ENCODE measurements at places on chromosomes 12 and 14.

GRCh38 chr14:96086032-96086431 is 46.9 kb downstream of the C14orf132 start:
- DNase-seq = no peak

GRCh38 chr14:103894723-103895059 is 33.6 kb upstream of the TDRD9 start:
- no peak for DNase-seq

DNA sequence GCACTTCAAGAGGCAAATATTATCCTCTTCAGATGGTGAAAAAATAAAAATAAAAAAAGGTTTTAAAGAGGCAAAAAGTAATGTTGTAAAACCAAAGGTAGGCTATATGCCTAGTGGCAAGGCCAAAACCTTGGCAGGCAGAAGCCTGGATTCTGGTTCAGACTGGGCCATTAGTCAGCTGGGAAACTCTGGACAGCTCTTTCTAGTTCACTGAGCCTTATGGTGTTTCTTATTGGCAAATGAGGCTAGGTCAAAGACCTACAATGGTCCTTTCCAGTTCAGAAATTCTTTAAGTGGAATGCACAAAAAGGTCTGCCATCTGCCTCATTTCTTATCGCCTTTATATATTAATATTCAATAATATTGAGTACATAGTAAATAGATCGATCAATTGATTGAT is 44.6 kb downstream of the PTPRB start:
- DNase-seq = no peak

- no peak for DNase-seq
These were observed 11.3 kb upstream of the SMCO3 start for GRCh38 chr12:14825256-14825655.

DNA sequence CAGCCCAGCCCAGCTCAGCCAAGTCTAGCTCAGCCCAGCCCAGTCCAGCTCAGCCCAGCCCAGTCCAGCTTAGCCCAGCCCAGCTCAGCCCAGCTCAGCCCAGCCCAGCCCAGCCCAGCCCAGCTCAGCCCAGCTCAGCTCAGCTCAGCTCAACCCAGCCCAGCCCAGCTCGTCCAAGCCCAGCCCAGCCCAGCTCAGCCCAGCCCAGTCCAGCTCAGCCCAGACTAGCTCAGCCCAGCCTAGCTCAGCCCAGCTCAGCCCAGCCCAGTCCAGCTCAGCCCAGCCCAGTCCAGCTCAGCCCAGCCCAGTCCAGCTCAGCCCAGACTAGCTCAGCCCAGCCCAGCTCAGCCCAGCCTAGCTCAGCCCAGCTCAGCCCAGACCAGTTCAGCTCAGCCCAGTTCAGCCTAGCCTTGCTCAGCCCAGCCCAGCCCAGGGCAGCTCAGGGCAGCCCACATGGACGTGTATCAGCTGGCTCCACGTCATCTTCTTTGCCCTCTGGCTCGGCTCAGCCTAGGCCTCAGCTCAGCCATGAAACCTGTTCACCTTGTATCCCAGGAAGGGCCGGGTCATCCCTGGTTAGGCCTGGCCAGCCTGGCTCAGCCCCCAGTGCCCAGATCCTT is 185.6 kb downstream of the TMEM121 start:
- no peak for DNase-seq

DNA sequence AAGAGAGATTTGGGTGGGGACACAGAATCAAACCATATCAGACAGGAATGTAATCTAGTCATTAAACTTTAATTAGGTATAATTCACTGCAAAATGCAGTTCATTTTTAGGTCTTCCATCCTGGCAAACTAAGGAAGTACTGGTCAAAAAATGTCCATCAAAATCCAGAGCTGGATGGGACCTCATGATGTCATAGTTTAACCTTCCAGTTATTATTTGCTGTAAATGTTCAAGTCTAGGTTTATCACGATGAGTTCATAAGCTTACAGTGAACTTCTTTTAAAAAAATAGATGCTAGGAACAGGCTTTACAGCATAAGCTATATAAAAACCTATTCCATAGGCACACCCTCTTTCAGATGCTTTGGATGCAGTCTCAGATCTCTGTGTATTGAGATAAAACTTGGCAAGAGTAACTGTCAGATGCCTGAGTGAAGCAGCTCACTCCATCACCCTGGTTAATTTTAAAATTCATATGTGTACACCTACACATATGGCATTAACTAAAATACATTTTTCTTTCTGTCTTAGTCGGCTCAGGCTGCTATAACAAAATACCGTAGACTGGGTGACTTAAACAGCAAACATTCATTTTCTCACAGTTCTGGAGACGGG is 7.9 kb downstream of the SSPN start:
- no peak for DNase-seq

- DNase-seq = peak; percentile 68
These were observed 27.1 kb downstream of the VWF start for GRCh38 chr12:6097411-6097810.

DNA sequence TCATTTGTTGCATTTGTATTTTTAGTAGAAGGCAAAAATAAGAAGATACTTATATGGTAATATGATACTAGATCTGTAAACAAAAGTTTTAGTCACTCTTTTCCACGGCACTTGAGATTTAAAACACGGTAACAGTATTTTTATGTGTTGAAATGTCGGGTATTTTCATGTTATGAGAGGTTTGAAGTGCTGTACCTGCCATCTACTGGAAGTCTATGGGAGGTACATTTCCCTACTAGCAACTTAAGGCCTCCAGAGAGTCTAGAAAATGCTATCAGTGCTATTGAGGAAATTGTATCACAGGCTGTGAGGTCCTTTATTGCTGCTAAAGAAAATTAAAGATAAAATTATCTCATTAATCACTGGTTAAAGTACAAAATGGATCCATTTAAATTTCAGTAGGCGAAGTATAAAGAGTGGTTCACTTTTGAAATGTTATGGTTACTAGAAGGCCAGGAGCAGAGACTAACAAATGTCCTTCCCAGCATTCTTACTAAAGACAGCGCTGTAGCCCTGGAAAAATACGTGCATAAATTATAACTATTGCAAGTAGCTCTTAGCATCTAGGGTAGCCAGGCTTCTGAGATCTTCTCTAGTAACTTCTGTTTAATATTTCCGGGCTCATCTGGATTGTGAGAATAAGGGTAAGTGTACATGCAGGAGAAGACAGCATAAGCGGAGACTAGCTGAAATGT is 77.6 kb upstream of the PRKD1 start:
- peak; percentile 62 for DNase-seq

- peak; percentile 42 for DNase-seq
These were observed 536 bp upstream of the SLC35E3 start for GRCh38 chr12:68745376-68745903.

DNA sequence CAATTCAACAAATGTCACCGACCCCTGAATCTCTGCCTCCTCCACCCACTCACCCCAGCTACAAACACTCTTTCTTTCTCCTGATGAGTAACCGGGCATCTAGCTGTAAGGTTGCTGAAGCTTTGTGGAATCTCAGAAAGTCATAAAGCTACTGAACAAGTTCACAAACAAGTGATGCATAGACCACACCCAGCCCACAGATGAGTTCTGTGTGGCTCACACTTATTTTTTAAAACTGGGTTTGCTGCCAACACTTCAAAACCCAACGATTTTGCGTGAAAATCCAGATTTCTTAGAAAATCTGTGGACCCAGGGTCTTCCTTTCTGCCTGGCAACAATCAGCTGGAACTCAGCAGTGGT is 96.1 kb downstream of the APAF1 start:
- DNase-seq = no peak

DNA sequence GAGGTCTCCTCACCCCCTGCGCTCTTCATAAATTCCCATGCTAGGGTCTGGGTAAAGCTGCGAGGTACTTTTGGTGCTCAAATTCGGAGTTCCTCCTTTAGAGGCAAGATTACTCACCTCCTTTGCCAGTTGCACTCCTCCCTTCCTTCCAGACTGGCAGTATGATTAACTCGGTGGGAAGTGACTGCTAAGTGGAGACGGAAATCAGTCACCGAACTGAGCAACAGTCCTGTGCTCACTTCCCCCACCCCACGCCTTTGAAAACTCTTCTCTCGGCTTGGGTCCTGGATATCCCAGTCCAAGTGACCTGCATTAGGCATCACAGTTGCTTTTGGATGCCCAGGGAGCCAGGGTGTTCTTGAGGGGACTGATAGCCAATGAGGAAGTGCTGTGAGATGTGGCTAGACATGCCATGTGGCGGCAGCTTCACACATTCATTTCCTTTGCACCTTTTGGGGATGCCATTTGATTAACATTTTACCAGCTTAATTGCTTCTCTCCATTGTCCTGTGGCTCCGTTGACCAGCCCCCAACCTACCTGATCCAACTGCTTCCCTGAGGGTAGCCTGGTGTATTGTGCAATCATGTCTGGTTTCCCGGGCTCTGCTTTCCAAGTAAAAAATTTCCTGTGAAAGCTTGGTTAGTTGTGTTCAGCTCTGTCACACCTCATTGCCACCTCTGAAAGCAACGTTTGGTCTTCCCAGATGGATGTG is 840 bp downstream of the PNP start:
- DNase-seq = peak; percentile 80

GRCh38 chr14:72519543-72519942 is 374.4 kb downstream of the DPF3 start:
- peak; percentile 69 for DNase-seq

DNA sequence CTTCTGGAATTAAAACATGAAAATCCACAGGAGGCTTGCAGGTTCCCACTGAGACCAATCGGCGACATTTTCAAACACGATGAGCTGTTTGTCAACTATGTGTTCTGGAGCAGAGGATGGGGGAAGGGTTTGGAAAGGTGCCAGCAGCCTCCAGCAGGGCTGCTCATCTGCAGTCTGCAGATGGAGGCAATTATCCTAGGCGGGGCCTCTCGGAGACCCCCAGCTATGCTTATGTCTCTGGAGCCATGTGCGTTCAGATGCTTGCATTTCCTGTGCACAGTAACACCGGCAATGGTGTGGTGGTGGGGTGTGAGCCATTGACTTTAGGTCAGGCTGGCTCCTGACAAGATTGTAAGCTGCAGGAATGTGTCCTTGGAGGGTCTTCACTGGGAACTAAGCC is 51.7 kb downstream of the RPH3A start:
- no peak for DNase-seq

GRCh38 chr12:2429032-2429431 is 365.7 kb upstream of the FKBP4 start:
- no peak for DNase-seq

GRCh38 chr14:102630405-102630804 is 38.0 kb downstream of the RCOR1 start:
- DNase-seq = no peak

DNA sequence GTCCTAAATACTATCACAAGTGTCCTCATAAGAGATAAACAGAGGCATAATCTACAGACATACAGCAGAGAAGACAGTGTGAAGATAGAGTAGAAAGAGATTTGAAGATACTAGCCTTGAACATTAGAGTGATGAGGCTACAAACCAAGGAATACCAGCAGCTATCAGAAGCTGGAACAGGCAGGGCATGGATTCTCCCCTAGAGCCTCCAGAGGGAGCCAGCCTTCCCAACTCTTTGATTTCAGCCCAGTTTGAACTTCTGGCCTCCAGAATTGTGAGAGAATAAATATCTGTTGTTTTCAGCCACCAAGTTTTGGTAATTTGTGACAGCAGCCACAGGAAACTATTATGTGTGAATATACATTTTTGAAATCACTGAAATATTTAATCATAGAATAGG is 47.2 kb downstream of the CCDC91 start:
- DNase-seq = no peak

DNA sequence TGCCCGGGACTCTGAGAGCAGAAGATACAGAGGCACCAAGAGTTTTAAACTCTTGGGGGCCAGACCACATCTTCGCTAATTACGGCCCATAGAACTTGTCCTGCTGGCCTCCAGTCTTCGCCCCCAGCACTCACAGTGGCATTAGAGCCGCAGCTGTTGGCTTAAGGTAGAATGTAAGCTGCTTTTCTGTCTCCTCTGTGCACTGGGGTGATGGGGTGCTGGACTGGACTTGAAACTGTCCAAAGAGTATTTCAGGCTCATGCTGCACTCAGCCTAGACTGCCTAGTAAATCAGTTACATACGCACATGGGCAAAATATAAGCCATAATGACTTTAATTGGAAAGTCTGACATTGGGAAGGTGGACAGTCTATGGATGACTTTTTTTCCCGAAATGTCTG is 29.0 kb downstream of the YY1 start:
- no peak for DNase-seq

GRCh38 chr12:103241184-103241583 is 254.6 kb downstream of the C12orf42 start:
- DNase-seq = no peak

GRCh38 chr14:104876251-104876699 is 11.2 kb downstream of the CEP170B start:
- peak; percentile 33 for DNase-seq

- no peak for DNase-seq
These were observed 1.1 kb downstream of the CKB start for GRCh38 chr14:103521438-103521950.

DNA sequence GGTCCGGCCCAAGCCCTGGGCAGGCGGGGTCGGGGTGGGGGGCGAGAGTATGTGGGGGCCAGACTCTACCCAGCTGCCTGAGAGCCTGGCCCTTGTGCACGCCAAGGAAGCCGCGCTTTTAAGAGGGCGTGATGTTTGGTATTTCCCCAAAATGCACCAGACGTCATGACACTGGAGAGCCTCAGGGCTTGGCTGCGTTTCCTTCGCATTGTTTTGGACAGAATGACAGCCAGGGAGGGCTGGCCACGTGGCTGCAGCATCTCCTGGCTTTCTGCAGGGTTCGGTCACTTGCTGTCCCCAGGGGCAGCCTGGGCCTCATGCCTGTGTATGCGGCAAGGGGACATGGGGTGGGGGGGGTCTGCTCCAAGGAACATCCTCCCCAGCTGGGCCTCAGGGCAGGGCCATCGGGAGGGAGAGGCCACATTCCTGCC is 16.1 kb upstream of the NUDT14 start:
- peak; percentile 76 for DNase-seq

GRCh38 chr12:81284137-81284536 is 206.3 kb downstream of the ACSS3 start:
- no peak for DNase-seq

DNA sequence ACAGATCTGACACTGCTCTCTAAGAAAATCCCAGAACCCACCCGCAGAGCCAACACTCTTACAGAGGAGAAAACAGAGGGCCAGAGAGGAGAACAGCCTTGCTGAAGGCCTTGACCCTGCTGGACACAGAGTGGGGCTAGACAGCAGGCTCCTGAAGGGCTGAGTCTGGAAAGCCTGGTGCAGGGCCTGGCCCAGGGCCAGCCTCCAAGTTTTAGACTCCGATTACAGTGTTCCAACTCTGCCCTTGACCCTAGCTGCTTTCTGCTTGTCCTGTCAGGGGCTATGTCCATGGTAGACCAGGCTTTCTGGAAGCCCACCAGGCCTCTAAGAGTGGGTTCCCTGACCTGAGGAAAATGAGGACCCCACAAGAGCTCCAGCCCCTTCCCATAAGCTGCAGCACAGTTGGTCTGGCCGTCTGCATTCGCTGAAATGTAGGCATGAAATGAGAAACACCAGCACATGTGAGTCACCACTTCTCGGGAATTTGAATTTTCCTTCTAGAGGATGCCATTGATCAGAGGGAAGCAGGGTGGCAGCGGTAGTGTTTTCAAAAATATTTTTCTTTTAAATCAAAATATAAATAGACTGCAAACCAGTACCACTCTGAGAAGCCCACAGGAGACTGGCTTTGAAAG is 154.4 kb downstream of the CALM1 start:
- no peak for DNase-seq

- DNase-seq = no peak
These were observed 142.7 kb downstream of the TTLL5 start for GRCh38 chr14:75803765-75804164.

Data from common myeloid progenitor, CD34-positive (primary cell).